ENCODE measurements at places on chromosomes 3 and 15.
A peak's percentile ranks its signal among the peaks of the same experiment; 100 is the strongest.

DNA sequence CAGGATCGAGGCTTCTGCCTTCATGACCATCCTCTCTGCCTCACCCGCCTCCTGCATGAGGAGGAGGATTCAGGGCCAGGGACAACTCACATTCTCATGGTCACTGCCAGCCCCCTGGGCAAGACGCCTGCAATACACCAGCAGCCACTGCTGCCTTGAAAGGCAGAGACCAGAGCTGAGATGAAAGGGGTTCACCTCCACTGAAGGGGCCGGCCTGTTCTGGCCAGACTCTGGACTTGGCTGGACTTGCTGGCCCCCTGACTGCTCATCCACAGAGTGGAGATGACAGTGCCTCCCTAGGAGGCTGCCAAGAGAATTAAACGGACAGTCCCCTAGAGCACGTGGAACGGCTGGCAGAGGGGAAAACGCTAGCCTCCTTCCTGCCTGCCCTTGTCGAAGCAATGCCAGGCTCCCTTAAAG, 35.2 kb downstream of the MGLL start:
- peak; percentile 75 for DNase-seq

GRCh38 chr3:171419457-171419856, 40.7 kb downstream of the TNIK start:
- no peak for DNase-seq

- no peak for DNase-seq
These were observed 15.2 kb downstream of the SLC12A1 start for GRCh38 chr15:48221261-48221660.

DNA sequence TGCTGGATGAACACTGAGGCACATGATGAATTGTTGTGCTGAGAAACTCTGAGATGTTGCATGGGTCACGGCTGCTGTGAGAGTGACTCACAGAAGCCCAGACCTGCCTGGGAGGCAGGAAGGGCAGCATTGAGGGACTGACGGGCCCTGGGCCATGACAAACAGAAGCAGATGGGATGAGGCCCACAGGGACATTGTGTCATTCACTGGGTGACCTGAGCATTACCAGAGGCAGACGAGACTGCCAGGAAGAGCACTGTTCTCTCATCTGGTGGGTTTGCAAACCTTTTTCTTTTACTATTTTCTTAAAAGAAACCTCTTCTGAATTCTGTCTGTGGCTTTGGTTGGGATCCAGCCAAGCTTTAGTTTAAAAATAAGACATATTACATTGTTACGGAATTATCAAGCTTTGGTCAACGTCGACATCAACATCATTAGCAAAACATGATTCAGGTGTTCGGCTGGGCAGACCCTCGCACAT, 67.8 kb downstream of the BDH1 start:
- DNase-seq: peak; percentile 61
